ENCODE measurements at places on chromosomes 6 and 20. TPM values are rescaled to one million over a fixed set of nuclear protein-coding genes. Genes with fewer than 3 reads are reported as not detected.

DNA sequence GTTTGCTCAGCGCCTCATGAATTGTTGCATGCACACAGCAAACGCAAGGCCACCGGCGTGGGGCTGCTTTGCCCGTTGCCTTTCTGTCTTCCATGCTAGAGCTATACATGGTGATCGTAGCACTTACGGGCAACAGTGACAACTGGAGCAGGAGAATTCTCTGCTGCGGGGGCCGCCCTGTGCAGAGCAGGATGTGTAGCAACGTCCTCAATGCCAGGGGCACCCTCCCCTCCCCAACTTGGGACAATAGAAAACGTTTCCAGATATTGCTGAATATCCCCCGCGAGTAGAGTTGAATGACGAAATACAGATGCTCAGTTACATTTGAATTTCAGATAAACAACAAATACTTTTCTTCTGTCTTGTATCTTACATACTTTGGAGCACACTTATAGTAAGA lies 198.7 kb downstream of the TFAP2C start:
- no peak for DNase-seq

DNA sequence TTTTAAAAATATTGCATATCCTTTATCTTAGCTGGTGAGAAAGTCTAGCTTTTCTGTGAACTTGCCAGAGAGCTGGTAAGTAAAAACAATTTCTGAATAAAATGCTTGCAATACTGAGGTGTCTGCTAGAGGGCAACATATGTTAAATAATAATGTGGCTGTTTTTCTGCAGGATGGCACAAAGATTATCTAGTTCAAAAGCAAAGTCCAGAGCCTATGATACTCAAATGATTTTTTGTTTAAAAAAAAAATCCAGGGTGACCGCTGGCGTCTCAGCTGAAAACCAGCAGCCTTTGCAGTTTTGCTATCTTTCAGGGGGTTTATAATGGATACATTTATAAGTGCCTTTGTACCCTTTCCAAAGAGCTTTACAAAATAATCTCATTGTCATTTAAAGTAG lies 194.9 kb downstream of the PHACTR1 start:
- no peak for DNase-seq

Gene MAS1
- total RNA-seq, result 0.14 TPM

GRCh38 chr6:82246802-82247504 lies 591 bp downstream of the IBTK start:
- DNase-seq, result peak; percentile 21

- DNase-seq, result no peak
Observed at GRCh38 chr6:150070236-150070818, 1.4 kb upstream of the ULBP3 start.

- DNase-seq, result no peak
Observed at GRCh38 chr6:168107191-168107983, 28.4 kb upstream of the FRMD1 start.
